ENCODE measurements at places on chromosomes 5 and 9.

GRCh38 chr5:100615362-100615761 is 80.2 kb downstream of the FAM174A start:
- no peak for DNase-seq

DNA sequence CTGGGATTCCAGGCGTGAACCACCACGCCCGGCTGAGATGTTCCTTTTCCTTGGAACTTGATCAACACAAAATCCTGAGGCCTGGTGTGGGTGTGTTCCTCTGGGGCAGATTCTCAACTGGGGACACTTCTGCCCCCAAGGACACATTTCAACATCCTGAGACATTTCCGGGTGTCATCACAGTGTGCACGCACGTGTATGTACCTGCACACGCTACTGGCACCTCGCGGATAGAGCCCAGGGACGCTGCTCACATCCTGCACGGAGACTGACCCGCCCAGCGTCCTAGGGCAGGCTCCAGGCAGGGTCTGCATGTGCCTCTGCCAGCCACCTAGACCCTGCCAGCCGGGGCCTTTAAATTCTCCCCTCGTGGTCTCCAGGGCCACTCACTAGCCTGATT is 8.0 kb downstream of the SAPCD2 start:
- DNase-seq, result no peak

DNA sequence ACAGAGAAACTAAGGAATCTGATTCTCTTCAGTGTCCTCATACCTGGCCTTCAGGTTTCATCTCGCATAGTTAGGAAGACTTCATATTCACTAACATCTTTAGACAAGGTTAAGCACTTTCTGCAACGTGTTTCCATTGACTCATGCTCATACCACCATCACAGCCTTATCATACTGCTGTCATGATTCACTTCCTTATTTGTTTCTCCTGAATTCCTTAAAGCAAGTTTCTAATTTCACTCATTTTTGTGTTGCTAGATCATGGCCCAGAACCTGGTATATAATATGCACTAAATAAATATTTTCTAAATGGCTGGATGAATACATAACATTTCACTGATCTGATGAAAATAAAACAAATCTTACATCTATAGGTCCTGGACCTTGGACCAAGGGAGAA is 472.9 kb downstream of the PRELID2 start:
- DNase-seq, result peak; percentile 90

DNA sequence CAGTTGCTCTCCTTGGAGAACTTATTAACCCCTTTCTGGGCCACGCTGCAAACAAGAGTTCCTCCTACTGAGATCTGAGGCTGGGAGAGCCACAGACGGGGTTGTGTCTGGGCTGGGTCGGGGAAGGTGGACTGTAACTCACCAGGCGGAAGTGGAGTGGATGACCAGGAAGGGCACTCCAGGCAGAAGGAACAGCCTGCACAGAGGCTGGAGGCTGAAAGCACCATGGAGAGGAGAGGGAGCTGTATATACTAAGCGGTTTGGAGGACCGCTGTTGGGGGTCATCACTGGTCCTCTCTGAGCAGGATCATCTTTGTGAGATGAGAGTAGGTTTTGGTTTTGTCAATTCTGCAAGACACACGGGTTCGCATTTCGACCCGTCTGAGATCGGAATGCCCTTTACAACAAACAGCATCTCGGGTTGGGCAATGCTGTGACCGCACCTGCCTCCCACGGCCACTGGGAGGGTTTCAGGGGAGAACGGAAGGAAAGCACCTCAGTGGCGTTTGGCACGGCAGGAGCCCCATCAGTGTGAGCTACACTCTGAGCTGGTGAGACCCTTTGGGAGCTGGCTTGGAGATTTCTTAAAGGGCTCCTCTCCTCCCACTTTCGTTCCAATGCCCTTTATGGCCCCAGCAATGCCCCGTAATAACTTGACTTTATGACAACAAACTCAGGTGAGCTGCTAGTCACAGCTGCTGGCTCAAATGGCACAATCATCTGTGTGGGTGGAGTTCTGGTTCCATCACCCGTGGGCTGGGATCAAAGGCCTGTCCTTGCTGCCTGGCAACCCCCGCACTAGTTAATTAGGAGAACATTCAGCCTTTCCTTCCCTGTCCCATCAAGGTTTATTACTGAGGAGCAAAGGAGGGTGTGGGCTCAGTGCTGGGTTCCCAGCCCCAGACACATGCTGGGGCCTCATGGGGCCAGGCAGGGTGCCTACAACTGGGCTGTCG is 18.7 kb upstream of the NEURL1B start:
- no peak for DNase-seq

DNA sequence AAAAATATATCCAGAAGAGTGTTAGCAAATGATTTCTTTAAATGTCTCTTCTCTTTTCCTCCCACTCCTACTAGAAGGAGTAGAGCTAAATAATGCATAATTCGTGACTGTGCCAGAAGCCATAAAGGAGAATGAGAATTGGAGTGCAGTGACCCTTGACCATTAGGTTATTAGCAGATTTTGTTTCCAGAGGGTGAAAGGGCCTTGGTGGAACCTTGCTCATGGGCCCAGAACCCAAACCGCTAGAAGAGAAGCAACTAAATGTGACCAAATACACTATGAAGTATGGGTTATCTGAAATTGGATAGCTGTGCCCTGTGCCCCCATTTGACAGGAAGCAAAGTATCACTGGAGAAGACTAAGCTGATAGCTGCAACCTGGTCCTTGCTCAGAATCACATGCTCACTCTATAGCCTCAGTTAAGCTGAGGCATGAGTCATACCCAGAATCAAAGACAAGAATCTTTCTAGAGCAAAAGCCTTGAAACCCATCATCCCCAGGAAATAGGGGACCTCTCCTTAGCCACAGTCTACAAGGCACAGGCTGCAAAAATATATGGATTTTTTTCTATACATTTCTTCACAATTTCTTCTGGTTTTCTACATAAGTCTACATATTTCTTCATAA is 36.3 kb downstream of the CAPSL start:
- DNase-seq, result no peak

DNA sequence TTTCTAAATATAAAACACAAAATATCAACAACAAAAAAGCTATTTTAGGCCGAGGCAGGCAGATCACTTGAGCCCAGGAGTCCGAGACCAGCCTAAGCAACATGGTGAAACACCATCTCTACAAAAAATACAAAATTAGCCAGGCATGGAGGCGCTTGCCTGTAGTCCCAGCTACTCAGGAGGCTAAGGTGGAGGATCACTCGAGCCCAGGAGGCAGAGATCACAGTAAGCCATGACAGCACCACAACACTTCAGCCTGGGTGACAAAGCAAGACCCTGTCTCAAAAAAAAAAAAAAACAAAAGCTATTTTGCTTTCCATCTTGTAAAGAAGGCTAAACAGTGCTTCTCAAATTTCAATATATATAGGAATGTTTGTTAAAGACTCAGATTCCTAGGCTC is 11.3 kb downstream of the C5orf15 start:
- no peak for DNase-seq

DNA sequence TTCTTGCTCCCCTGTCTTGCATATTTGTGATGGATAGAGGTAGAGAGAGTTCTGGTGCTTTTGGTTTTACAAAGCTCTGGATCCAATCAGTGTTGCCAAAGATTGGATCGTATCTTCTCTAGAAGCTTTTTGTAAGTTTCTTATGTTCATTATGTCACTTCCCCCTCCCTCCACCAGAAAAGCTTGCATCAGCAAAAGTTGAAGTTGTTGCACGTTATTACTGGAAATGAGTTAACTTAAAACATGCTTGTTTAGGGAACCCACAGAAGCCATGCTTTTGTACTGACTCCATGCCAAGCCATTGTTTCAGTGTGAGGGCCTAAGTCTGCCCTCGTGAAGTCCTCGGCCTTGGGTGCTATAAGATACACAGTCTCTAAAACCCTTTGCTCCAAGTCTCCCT is 186.5 kb downstream of the ERCC6L2 start:
- DNase-seq, result peak; percentile 18

- peak; percentile 5 for DNase-seq
Measured at GRCh38 chr5:58012102-58012501, 447.8 kb downstream of the PLK2 start.

GRCh38 chr5:172943283-172943841 is 15.9 kb upstream of the RPL26L1 start:
- DNase-seq, result peak; percentile 85

- peak; percentile 3 for DNase-seq
Measured at GRCh38 chr9:85262333-85262732, 479.4 kb downstream of the AGTPBP1 start.

- no peak for DNase-seq
Measured at GRCh38 chr5:173624282-173624681, 7.8 kb upstream of the BOD1 start.

DNA sequence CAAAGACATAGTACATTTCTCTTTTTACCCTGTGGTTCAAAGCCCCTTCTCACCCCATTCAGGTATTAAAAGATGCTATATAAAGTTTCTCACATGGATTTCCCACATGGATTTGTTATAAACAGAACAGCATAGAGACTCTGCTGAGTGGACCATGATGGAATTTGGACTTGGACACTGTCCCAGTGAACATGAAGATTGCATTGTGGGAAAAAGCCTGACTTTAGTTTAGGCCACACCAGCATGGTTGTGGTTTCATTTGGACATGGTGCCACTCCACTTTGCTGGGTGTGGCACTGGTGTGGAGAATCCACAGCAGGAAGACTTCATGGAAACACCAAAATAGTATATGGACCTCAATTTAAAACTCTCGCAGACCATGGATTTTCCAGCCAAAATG is 124.6 kb downstream of the ARHGAP26 start:
- peak; percentile 90 for DNase-seq

DNA sequence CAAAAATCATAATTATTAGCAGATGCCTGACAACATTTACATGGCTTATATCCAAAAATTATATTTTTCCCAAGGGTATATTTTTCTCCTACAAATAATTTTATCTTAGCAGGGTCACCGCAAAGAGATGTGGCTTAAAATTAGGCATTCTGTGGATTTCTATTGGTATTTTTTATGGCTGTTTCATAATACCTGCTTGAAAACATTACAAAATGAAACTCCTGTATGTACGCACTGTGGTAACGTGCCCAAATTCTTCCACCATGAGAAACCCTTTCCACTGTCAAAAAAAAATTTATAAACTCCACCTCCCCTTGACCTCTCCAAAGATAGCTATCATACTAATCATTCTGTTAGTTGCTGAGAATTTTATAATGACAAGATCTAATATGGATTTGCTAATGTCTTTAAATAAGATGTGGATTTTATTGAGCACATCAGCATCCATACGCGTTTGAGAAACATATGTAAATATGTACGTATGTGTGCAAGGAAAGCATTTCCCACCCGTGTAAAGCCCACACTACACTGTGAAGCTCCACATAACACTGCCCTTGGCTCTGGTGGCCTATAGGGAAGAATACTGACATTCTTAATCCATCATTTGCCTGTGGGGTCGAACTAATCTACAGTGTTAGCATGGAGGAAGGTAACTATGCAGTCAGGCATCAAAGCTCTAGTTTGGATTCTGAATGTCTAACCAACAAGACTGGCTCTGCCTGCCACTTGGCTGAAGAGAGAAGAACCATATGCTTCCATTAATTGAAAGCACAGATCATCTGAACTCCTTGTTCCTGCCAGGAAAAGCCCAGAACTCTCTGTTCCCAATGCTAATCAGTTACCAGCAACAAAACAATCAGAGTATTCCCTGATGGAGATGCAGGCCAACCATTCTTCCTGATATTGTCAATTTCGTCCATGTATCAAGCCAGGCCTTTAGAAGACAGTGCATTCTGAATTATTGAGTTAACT is 244.7 kb downstream of the SPOCK1 start:
- peak; percentile 94 for DNase-seq

- peak; percentile 88 for DNase-seq
Measured at GRCh38 chr9:136023410-136024225, 62.4 kb upstream of the UBAC1 start.

GRCh38 chr5:149019679-149020078 is 43.2 kb downstream of the SH3TC2 start:
- no peak for DNase-seq

GRCh38 chr5:15929611-15930263 is 249.9 kb downstream of the MARCHF11 start:
- peak; percentile 89 for DNase-seq

- DNase-seq, result no peak
Measured at GRCh38 chr9:133823189-133824105, 85.3 kb upstream of the SARDH start.

DNA sequence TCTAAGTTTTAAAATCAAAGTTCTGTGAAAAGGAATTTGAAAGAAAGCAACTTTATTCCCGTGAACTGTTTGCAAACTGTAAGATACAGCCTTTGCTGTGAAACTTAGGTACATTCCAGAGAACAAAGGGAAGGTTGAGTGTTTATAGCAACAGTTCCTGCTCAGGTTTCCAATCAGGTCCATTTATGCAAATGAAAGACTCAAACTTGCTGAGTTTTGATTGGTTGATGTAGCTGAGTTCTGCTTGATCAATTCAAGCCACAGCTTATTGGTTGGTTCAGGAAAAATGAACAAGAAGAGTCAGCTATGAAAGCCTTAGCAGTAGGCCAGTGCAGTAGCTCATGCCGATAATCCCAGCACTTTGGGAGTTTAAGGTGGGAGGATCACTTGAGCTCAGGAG is 37.9 kb downstream of the SLC27A6 start:
- DNase-seq, result no peak
